ENCODE measurements at places on chromosomes 16 and 17. TPM values are rescaled to one million over a fixed set of nuclear protein-coding genes. Genes with fewer than 3 reads are reported as not detected.

Gene MYH13
- not detected for total RNA-seq

Gene CMTR2
- 16.9 TPM for total RNA-seq

Gene TOB1
- total RNA-seq = 32.6 TPM

Gene AHSP
- total RNA-seq = not detected

Gene ERN1
- 42.4 TPM for total RNA-seq

Gene KRTAP3-1
- not detected for total RNA-seq

DNA sequence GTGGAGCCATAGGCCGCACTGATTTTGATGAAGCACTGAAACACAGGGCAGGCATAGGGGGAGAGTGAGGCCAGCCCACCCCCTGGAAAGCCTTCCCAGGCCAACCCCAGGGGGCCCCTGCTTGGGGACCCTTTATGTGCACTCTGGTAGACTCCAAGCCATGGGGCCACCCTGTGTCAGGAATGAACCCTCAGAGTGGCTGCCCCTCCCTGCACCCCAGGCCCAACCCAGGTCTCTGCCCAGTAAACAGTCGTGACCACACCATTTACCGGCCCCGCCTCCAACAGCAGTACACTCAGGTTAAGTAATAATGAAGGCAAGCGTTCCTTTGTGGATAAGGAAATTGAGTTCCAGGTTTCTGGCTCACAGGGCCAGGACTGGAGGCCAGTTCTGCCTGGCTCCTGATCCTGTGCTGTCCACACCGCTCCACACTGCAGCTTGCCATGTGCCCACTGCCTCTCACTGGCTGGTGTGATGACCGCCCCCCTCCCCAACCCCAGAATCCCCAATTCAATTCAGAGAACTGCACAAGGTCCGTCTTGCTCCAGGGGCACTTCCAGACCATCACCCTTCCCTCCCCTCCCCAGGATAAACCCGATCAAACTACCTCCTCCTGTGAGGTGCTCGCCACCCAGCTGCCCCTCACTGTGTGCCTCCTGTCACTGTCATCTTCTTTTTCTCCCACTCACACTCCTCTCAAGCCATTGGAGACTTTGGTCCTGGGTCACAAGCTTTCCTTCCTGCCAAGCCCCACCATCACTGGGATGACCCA lies 13.6 kb downstream of the PIMREG start:
- no peak for DNase-seq

DNA sequence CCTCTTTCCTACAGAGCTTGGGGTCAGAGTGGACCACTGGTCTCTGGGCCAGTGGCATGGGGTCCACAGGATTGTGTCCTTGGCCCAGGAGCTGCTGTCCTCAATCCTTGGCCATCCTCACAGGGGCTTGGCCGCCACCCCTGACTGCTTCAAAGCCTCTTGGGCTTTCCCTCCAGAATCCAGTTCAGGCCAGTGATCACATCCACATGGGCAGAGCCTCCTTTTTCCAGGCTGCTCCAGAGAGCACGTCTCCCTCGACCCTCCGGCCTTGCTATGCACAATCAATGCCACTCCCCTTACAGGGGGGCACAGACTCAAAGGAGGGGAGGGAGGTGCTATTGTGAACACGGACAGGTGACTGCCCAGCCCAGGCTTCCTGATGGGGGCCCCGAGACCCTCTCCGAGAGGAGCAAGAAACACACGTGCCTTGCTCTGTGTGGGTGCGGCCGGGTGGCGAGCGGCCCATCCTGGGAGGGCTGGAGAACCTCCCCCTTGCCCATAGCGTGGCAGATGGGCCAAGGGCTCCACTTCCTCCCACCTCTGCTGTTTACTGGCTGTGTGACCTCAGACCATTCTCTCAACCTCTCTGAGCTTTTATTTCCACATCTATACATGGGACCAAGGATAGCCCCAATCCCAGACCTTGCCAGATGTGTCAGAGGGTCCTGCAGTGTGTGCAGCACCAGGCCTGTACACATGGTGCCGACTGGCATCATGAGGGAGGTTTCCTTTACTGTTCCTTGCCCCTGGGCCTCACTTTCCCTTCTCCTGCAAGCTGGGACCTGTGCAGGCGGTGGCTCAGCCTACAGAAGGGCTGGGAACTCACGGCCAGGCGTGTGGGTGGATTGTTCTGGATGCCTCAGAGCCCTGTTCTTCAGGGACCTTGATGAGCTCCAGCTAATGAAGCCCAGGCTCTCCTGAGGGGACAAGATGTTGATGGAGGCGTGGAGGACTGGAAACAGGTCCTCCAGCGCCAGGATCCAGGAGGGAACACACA lies 229.0 kb upstream of the GSE1 start:
- DNase-seq = no peak

GRCh38 chr17:4209611-4210010 lies 54.2 kb downstream of the ANKFY1 start:
- DNase-seq = no peak

- no peak for DNase-seq
Measured at GRCh38 chr17:1727876-1728630, 3.5 kb downstream of the WDR81 start.

DNA sequence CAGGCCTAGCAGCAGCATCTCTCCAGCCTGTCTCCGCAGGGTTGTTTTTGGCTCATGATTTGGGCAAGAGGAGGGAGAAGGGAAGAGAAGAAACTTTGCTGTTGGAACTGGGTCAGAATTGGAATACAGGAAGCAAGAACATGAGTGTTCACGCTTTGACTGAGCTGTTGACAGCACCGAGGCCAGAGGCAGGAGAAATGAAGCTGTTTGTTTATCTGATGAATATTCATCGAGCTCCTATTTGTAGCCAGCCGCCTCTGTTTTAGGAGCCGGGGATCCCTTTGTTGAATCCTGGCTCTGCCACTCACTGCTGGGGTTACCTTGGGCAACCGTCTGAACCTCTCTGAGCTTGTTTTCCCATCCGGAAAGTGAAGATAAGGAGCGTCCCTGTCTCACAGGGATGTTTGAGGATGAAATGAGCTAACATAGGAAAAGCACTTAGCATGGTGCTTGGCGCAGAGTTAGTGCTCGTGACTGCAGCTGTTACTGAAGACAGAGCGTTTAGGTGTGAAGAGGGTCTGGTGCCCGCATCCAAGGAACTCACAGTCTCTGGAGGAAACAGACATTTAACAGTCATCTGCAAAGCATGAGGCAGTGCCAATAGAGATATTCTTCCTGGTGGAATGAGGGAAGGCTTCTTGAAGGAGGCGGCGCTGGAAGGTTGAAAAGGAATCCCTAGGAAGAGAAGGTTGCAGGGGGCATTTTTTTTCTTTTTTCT lies 29.2 kb downstream of the RAP1GAP2 start:
- no peak for DNase-seq

GRCh38 chr16:67561501-67561823 lies 864 bp upstream of the CTCF start:
- DNase-seq = no peak

GRCh38 chr16:79644971-79645667 lies 44.6 kb upstream of the MAF start:
- no peak for DNase-seq

GRCh38 chr16:3097266-3097665 lies 1.8 kb downstream of the ZSCAN10 start:
- no peak for DNase-seq

- no peak for DNase-seq
Measured at GRCh38 chr17:28239271-28239624, 79.8 kb upstream of the TMEM97 start.

DNA sequence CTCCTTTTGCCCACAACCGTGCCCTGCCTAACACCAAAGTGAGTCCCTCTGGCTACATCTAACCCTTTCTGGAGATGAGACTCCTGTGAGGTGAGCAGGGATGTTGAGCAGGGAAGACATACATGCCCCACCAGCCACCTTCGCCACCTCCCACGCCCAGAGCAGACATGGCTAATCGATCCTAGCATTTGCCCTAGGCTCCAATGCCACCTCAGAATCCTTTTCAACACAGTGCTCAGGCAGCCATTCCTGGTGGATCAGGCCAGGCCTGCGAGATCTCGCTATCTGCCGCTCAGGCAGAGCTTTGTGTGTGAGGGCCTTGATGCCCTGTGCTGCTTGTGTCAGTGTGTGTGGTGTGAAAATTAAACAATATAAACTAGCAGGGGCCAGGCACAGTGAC lies 21.0 kb downstream of the SCGB1C2 start:
- DNase-seq = no peak

DNA sequence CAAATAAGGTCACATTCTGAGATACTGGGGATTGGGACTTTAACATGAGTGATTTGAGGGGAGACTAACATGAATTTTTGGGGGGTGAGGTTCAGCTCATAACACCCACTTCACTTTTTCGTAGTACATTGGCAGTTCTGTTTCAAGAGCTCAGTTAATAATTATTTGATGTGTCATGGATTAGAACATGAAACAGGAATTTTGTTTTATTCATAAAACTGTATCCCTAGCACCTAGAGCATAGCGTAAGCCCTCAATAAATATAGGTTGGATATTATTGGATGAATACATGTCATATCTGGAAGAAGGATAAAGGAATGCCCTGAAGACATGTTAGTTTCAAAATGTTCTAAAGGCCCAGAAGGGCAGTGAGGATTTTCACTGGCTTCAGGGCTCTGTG lies 119.8 kb downstream of the PRKCA start:
- no peak for DNase-seq

GRCh38 chr17:16415031-16415924 lies at the start of gene TRPV2:
Gene TRPV2, plus strand, starts transcription at chr17:16415571. Its CDS starts 2,098 bp downstream, at chr17:16417669.
- no peak for DNase-seq

DNA sequence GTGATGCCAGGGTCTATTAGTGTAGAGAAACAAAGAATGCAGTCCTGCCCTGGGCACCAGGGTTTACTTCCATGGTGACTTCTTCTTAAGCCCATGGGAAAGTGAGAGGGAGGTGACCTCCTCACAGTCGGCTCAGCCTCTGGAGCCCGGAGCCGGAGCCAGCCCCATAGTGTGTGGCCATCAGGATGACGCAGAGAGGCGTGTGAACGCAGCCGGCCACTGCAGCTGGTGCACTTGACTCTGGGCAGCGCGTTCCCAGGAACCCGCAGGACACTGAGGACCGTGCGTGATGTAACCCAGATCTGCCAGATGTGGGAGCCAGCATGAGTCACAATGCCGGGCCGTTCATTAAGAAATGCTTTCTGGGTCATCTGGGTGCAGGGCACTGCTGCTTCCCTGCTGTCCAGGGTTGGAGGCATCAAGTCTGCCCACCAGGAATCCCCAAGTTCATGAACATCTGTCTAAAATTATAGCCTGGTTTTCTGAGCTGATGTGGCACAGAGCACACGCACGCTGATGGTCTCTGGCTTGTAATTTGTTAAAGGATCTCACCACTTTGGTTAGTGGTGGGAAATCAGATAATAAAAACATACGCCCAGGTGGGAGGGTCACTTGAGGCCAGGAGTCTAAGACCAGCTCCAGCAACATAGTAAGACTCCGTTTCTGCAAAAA lies 114.1 kb downstream of the PITPNC1 start:
- DNase-seq = peak; percentile 78

DNA sequence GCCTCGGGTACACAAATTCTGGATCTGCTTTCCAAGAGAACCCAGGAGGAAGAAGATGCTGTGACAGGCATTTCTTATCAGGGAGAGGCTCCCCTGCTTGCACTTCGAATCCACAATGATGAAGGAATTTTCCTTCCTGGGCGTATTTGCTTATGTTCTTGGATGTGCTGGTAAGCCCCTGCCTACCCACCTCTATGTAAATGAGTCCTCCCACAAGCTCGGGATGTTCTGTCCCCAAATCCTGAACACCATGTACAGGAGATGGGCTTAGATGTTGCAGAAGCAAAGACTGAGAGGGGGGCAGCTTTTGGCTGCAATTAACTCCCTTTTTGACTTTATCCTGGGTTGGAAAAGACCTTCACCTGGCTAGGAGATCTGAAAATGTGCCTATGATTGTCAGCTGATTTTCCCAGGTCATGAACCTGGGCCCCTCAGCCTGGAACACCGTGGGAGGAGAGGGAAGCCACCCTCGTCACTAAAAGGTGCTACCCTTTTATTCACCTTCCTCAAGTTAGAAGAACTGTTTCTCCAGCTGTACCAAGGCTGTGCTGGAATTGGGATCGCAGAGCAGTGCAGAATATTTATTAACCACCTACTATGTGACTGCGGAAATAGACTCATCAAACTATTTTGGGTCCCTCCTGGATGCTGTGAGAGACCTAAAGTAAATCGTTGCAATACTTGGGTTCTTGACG lies 150.1 kb downstream of the RBFOX1 start:
- no peak for DNase-seq

DNA sequence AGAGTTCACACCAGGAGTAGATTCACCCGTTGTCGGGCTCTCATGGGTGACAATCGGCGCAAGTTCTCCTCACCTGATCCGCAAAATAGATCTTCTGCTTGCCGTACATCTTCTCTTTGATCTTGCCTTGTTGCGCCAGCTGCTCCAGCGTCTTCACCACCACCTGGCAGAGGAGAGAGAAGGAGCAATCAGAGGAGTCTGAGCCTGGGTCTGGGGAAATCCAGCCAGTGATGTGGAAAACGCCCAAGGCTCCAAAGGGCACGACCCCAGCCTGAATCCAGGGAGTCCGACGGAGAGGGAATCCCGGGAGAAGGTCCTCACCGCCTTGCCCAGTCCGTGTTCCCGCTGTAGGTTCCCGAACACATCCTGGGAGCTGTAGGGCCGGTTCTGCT lies 393 bp downstream of the PSMC3IP start:
- no peak for DNase-seq

DNA sequence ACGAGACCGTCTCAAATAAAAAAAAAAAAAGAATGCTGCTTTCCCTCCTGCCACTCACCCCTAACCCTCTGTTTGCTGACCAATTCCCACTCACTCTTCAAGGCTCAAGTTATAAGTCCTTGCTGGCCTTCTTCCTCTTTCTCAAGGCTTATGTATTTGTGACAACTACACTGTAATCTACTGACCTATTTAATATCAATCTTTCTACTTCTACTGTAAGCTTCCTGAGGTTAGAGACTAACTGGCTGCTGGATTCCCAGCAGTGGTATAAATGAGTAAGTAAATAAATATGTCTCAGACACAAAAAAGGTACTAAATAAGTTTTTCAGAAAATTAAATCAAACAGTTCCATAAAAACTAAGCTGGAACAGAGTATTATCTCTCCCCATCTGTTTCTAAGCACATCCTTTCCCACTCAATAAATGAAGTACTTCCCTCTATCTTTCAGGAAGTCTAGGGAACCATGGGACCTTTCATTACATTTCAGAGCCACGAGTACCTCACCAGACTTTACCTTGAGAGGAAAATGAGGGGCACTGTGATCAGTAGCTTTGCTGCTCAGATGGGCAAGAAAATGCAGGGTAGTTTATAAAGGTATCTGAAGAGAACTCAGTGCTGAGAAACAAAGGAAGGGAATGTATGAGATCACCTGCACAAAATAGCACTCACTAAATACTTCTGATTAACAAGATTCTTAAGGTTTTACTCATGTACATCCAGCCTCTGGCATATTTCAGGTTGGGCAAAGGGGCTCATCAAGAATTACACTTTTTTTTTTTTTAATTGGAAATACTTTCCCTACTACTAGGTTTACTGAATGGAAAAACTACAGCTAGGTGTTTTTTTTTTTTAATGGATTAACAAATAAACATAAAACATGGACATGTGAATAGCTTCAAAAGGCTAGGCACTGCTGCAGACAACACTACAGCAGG lies 10.8 kb downstream of the SSH2 start:
- DNase-seq = no peak

DNA sequence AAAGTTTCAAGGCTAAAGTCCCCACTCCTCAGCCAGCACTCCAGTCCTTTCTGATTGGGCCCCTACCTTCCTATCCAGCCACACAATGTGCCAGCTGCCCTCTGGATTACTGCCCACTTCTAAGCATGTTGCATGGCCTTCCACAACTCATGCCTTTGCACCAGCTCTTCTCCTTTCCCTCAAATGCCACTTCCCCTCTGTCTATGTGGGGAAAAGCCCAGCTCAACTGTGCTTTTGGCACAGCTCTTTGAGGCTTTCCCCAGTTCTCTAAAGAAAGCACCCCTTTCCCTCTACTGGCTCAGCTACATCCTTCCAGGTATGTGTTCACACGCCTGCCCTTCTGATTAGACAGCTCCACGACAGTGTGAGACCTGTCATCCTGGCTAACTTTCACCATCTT lies 18.5 kb downstream of the GTF3C1 start:
- no peak for DNase-seq

Measured in omental fat pad (tissue), 4 donors.